Sciatic nerve (tissue), 2 donors: ENCODE measurements at places on chromosomes 4 and X. TPM values are rescaled to one million over a fixed set of nuclear protein-coding genes. Genes with fewer than 3 reads are reported as not detected.

The MAP7D2 gene
- total RNA-seq = 0.22 TPM

The ADH1B gene
- total RNA-seq = 710 TPM

The YIPF7 gene
- 0.98 TPM for total RNA-seq

The LONRF3 gene
- 5.9 TPM for total RNA-seq

The BGN gene
- 115 TPM for total RNA-seq

The FGFBP2 gene
- 129 TPM for total RNA-seq

The CFAP299 gene
- total RNA-seq = 0.22 TPM

The CENPVL1 gene
- total RNA-seq = not detected

The SOWAHB gene
- not detected for total RNA-seq

The TACR3 gene
- total RNA-seq = not detected

The MAOB gene
- 18.9 TPM for total RNA-seq

The IL21 gene
- not detected for total RNA-seq

The GPRIN3 gene
- 7.0 TPM for total RNA-seq
